ENCODE measurements at places on chromosomes 2 and 18.

GRCh38 chr2:10195278-10196109, 73.0 kb downstream of the RRM2 start:
- no peak for DNase-seq

GRCh38 chr2:173407646-173408045, 53.0 kb downstream of the CDCA7 start:
- no peak for DNase-seq

DNA sequence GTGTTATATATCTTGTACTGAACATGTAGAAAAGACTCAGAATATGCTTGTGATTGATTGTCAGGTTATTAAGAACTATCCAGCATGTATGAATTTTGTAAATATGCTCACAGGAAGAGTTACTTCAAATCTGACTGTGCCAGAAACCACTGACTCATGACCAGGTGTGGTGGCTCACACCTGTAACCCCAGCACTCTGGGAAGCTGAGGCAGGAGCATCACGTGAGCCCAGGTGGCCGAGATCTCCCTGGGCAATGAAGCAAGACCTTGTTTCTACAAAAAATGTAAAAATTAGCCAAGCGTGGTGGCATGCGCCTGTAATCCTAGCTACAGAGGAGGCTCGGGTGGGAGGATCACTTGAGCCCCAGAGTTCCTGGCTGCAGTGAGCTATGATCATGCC, 126.6 kb downstream of the COMMD1 start:
- no peak for DNase-seq

DNA sequence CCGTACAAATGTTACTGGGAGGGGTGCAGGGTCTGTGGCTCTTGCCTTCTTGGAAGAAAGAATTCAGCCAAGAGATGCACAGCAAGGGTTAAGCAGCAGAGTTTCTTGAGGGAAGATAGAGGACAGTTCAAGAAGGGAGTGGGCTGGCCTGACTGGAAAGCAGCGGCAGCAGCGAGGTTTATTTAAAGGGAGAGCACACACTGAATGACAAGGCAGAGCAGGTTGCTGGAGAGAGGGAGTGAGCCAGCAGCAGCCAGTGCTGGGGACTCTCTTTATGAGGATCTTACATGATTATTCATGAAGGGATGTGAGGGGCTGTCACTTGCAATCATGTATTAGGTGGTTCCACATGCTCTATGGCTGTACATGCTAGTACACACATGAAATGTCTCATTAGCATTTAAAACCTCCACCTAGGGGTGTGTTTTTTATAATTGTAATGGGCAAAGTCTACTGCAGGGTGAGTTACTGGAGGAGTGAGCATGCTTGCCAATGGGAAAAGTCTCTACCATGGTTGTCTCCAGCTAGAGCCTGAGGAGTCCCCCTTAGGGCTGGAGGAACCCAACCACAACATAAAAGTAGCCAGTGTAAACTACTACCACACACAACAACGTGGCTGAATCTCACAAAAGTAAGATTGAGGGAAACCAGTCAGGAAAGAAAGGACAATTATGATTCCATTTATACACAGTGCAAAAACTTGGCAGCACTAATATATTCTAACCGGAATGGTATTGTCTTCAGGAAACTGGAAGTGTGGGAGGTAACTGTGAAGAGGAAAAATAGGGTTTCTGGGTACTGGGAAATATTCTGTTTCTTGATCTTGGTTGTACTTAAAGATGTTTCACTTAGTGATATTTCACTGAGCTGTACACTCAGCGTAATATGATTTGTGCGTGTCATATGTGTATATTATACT, 87.6 kb upstream of the FAM110C start:
- DNase-seq, result no peak

DNA sequence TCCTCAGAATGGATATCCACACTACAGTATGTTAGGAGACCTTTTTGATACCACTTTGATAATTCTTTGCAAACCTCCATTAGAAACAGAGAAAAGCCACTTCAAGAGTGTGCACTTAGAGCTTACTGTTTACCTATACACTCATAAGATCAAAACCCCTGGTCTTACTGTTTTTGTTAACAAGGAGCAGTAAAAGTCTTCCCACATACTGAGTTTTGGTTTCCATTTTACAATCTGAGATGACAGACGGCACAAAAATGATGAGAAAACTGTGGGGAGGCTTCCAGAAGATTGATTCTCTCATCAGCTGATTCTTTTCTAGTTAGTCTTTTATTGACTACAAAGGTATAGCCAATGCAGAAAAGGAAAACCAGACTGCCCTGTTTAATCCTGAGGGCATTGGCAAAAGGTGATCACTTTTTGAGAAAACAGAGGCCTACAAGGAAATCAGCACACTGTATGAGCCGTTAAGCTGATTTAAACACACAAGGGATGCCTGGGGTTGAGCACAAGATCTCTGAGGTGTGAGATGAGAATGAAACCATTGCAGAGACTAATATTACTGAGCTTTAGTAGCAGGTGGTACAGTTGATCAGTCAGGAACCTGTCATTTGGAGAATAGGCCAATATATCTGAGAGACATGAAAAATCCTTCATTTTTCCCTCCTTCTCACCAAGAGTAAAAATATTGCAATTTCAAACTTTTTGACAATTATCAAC, 368.6 kb downstream of the GRB14 start:
- no peak for DNase-seq

DNA sequence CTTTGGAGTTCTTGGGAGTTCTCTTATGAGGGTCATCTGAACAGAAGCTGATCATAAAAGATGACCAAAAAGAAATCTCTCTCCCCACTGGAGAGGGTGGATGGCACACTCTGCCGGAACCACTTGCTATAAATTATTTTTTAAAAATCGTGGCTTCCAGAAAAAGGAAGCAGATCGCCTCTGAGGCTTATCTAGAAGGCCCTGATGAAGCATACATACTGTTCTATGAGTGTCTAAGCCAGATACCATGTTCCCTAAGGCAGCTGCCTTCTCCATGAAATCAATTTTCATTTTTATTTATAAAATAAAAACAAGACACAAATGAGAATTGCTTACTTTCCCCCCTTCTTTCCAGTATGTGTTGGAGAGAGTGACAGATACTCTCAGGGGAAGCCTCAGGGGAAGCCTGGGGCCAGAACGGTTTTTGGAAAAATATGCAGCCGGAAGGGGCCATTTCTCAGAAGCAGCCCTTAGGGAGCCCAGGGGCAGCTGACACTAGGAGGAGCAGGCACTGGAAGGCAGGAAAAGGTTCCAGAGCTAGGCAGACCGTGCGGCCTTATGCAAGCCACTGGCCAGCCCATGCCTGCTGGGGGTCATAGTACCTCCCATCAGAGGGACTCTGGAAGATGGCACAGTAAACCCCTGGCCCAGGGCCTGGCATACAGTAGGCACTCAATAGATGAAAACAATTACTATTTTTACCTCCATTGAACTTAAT, 130.6 kb downstream of the CABLES1 start:
- DNase-seq, result no peak

GRCh38 chr2:97844311-97844859, 131.0 kb downstream of the ZAP70 start:
- DNase-seq, result no peak

DNA sequence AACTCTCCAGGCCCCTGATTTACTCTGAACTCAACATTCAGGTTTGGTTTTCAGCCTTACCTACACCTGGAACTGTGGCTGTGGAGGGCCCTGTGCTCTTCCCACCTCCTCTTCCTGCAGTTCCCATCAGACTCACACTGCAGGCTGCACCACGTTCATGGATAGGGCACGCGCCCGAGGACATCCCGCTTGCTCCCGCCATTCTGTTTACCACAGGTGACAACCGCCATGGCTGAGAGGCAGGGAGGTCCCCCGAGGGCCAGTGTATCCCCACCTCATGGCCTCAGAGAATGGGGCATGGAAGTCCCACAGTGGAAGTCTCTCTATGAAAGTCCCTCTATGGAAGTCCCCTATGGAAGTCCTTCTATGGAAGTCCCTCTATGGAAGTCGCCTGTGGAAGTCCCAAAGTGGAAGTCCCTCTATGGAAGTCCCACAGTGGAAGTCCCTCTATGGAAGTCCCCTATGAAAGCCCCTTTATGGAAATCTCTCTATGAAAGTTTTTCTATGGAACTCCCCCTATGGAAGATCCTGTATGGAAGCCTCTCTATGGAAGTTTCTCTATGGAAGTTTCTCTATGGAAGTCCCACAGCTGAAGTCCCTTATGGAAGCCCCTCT, 358.4 kb upstream of the SALL3 start:
- DNase-seq, result no peak

Data from HS-5 (cell line).